ENCODE measurements at places on chromosomes 12 and 14.

GRCh38 chr12:52217223-52217622 is 15.8 kb upstream of the KRT7 start:
- DNase-seq, result no peak

DNA sequence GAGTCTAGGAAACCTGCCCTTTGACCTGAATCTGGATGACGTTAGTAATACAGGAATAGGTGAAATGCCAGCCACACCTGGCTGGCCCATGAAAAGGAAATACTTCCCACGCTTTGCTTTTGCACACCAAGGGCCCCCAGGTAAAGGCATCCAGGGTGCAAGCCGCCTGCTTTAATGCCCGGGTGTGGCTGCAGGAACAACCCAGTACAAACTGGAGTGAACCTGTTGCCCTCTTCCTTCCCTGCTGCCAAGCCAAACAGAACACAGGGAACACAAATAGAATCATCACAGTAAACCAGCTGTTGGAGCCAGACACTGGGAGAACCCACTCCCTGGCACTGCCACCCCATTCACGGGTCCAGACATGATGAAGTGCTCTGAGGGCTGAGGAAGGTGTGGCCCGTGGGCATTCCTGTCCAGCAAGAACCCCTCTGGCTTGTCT is 24.2 kb upstream of the FOS start:
- no peak for DNase-seq

GRCh38 chr14:96532632-96533031 is 30.4 kb downstream of the PAPOLA start:
- no peak for DNase-seq

DNA sequence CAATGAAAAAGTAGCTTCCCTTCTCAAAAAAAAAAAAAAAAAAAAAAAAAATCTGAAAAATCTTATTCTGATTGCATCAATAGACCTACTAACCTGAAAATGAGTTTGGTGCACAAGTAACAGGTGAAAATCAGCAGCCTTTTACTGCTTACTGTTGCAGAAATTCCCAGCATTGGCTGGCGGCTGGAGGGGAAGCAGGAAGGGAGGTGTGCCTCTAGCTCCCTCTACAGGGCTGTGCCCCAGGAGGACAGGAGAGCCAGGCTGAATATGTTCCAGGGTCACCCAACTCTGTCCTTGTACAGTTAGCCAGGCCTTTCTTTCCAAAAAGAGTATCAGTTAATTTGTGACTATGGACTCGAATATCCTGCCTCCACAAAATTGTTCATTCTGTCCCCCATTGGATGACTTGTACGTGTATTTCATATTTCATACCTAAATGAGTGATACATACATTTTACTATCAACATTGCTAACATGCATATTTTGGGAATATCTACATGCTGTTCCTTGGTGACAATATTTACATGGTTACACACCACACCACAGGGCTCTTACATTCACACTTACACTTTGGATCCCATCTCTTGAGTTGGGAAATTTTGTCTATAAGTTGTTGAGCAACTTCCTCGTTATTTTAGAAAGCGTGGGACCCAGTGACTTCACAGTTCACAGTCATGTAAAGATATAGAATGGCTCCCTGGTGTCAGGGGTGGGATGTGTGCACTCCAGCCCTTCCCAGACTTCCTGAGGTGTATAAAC is 124.8 kb downstream of the SAMD4A start:
- peak; percentile 80 for DNase-seq

DNA sequence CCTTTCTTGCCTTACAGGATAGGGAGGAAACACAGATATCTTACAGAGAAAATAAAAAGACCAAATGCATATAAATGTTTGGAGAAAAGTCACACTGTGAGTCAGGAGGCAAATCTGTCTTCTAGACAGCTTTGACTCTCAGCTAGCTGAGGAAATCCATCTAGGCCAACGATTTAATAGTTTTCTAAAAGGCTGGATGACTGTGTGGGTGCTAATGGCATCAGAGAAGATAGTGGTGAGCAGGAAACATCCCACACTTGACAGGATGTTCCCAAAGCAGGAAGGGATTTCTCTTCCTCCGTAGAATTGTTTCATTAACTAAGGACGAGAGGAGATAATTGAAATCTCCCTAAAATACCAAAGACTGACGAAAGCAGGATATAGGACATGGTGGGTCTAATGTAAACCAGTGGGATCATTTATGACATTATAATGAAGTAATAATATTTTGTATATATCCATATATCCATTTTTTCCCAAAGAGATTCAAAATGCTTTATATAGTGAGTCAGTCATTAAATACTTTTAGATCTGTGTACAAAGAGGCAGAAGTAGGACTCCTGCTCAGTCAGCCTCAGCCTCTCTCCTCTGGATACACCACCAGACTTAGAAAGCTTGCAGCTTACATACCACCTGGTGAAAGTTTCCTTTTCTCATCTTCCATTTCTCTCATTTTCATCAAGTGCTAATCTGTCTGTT is 44.3 kb upstream of the PSMA6 start:
- DNase-seq, result no peak

DNA sequence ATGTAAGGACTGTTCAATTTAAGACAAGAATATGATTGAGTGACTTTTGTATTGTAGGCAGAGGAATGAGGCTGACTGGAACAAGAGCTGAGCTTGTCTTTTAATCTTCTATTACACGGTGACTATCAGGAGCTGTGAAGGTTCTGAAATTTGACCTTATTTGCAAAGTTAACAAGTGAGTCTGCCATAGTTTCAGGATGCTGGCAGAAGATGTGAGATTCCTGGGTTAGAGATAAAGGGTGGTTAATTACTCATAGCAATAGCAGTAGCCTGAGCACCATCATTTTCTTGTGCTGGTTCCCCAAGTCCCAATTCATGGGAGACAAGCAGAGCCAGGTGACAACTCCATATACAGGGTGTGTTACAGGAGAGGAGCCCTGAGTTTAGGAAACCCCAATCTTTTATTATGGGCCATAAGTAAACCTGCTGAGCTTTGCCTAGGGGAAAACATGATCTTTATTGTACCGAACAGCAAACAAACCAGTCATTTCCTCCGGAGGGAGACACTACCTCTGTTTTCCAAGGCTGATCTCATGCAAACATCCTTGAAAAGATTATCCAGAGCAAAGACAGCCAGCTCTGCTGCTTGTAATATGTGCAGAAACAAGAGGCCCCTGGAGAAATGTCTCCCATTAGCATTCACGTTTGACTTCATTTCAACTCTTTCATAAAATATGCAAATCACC is 51.7 kb upstream of the DDX11 start:
- DNase-seq, result no peak

DNA sequence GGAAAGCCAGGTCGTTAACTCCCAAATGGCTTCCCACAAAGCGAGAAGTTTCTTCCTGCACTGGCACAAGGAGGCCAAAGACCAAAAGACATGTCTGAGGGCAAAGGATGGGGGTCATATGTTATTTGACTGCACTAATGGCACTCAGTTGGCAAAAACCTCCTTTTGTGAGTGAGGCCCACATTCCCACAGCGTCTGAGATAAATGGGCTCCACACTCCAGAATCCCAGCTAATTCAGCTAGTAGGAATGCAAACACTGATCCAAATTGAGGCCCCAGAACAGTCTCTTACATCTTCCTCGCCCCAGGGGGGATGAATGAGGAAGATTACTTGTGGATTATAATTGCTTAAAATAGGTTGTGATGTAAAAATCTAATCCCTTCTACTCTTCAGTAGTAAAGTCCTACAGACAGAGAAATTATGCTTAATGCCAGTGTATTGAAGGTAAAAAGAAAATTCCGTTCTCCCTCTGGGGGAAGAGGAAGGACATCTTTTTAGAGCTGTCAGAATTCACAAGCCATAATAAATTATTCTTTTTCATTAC is 86.4 kb upstream of the PIWIL1 start:
- DNase-seq, result no peak

DNA sequence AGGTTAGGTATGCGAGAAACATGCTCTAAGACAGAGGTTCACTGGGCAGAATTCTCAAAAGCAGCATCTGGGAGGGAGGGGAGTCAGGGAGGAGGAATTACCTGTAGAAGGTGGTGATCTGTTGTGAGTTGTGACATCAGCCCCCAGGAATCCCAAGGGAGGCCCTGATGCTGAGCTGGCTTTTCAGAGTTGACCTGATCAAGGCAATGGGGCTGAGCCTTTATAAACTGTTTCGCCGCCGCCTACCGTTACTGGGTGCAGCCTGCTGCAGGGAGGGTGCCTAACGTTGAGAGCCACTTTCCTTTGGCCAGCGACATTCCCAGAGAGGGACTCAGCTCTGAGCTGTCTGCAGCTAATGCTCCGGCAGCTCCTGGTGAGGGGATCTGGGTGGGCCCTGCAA is 257.9 kb upstream of the TMEM132C start:
- no peak for DNase-seq

DNA sequence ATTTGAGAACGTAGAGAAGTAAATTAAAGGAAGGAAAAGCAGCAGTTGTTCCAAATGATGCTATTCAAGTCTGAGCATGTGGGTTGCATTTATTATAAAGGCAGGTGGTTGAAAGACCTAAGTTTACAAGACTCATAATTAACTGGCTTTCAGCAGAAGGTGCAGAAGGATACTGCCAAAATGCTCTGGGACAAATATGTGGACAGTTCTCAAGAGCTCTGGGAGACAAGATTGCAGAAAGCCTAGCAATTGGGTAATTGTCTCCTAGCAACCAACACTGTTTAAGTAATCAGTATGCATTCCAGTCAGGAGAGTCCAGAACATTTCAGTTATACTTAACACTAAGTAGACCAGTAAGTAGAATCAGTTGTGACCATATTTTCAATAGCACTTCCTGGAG is 131.5 kb downstream of the GPR135 start:
- DNase-seq, result no peak

- no peak for DNase-seq
These were observed 26.8 kb downstream of the AMN1 start for GRCh38 chr12:31702047-31702446.

DNA sequence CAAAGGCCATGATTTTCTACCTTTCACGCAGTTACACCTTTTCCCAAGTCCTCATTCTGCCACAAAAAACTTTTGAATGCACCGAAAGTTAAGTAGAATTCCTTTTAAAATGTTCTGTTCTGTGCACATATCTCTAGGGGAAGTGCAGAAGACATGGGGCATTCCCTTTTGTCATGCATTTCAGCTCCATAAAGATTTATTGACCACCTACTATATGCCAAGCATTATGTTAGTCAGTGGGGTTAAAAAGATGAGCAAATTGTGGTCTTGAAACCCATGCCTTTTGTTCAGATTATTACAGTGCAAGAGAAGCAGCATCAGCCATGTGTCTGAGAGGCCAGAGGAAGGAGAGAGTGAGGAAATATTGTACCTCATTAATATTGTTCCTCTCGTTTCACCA is 338.5 kb downstream of the RGS6 start:
- no peak for DNase-seq

DNA sequence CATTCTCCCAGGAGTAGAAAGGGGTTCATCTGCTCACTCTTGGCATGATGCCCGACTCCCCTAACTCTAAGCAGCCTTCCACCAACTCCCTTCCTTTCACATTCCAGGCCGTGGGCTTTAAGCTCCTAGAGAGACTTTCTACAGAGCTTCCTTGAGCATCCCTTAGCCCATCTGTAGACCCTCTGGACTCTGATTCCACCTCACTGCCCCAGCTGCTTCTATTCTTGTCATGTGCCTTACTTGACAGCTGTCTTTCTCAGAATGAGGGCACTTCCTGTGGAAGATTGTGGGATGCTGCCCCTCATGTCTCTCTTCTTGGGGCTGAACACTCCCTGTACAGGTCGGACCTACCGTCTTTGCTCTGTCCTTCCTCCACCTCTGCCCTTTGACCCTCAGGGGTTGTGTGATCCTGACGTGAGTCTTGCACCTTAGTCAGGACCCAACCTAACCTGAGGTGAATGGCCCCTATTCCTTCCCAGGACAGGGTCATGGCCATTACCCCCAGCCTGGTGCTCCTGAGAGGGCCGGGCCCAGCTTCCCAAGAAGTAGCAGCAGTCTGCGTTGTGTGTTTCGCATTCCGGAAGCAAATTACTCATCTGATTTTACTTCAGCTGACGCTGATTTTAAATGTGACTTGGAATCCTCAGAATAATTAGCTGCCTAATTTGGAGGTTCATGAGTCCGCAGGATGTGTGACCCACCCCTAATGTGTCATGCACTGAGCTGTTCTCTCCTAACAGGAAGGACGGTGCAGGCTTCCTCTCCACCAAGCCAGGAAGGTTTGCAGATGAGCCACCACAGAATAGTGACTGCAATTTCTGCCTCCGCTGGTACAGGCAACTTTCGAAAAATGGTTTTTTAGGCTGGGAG is 2.7 kb upstream of the GALNT6 start:
- DNase-seq, result peak; percentile 79

GRCh38 chr14:96251656-96252155 is 4.3 kb upstream of the BDKRB1 start:
- no peak for DNase-seq

GRCh38 chr14:25250516-25250915 is 200.6 kb upstream of the STXBP6 start:
- DNase-seq, result no peak

- DNase-seq, result no peak
These were observed 51.2 kb upstream of the DAAM1 start for GRCh38 chr14:59137256-59137655.

GRCh38 chr12:96247563-96247962 is 53.4 kb downstream of the ELK3 start:
- peak; percentile 37 for DNase-seq

- no peak for DNase-seq
These were observed 13.9 kb upstream of the KRT86 start for GRCh38 chr12:52260361-52261207.

GRCh38 chr12:87047691-87048090 is 791.5 kb upstream of the MGAT4C start:
- no peak for DNase-seq

GRCh38 chr14:78141590-78141989 is 28.6 kb upstream of the NRXN3 start:
- DNase-seq, result no peak

DNA sequence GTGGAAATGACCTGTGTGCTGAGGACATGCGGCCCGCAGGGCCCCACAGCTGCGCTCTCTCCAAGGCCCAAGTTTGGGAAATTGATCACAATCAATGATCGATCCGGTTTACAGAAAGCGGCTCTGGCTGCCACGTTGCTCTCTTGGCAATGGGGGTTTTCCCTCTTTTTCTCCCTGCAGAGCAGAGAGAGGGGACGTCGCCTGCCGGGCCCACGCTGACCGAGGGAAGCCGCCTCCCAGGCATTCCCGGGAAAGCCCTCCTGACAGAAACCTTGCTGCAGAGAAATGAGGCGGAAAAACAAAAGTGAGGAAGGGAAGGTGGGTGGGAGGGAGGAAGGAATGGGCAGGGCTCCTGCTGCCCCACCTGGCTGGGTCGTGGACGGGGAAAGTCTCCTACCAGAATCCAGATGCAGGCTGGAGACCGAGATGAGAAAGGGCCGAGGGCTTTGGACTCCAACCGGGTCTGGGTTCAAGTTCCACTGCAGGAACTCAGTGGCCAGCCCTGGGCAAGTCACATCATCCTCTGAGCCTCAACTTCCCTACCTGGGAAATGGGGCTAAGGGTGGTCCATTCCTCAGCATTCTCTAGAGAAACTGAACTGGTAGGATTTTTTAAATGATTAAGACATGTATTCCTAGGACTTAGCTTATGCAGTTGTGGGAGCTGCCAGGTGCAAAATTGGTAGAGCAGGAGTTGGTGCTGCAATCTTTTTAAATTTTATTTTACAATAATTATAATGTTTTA is 75.5 kb downstream of the PHETA1 start:
- no peak for DNase-seq

All from activated naive CD4-positive, alpha-beta T cell treated with anti-CD3 and anti-CD28 coated beads for 36 hours (primary cell).